Stimulated activated CD4-positive, alpha-beta T cell treated with anti-CD3 and anti-CD28 coated beads, Interleukin-12 subunit alpha, Interleukin-12 subunit beta, amount 100 ng/mL, for 4 hours (primary cell): ENCODE measurements at places on chromosomes 2 and 18.

DNA sequence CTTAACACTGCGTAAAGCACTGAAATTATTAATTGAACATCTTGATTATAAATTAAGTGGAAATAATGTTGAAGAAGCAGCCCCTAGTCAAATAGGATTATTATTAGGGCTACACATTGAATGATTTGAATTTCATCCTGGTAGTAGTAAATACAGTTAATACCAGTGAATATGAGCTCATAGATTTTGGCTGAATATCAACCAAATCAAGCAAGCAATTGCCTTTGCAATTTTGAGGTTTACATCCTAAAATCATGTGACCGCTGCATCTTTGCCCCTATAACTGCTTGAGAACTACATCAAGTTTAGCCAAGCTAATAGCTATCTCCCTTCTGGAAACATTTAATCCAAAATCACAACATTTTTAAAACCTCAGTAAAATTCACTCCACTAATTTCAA, 801.2 kb upstream of the PIK3C3 start:
- DNase-seq: no peak

GRCh38 chr18:74895686-74896085, 298.0 kb downstream of the ZNF407 start:
- no peak for DNase-seq

DNA sequence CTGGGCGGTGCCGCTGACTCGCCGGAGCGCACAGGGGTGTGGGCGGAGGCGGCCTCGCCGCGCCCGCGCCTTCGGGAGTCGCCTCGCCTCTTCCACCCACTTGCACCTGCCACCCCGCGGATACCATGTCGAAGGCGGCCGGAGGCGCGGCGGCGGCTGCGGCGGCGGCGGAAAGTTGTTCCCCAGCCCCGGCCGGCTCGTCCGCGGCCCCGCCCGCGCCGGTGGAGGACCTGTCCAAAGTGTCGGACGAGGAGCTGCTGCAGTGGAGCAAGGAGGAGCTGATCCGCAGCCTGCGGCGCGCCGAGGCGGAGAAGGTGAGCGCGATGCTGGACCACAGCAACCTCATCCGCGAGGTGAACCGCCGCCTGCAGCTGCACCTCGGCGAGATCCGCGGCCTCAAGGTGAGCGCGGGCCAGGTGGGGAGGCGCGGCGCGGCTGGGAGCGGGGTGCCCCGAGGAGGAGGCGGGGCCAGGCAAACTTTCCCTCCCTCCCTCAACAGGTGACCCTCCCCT, 766 bp downstream of the CCDC85A start:
- no peak for DNase-seq

DNA sequence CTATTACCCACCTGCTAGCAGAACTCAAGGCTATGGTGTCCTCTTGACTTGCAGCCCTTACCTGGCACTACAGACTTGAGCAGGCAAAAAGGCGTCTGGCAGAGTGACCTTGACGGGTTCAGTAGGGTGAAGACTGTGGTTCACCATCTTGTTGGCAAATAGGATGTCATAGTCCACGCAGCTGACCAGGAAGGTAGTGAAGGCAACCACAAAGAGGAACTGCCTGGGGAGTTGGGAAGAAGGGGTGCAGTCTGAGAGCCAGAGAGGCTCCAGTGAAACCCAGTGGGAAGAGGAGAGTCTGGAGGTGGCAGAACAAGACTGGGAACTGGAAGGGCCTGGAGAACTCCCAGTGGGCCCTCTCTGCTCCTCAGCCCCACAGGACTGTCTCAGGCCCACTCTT, 4.1 kb downstream of the ATG9A start:
- no peak for DNase-seq

DNA sequence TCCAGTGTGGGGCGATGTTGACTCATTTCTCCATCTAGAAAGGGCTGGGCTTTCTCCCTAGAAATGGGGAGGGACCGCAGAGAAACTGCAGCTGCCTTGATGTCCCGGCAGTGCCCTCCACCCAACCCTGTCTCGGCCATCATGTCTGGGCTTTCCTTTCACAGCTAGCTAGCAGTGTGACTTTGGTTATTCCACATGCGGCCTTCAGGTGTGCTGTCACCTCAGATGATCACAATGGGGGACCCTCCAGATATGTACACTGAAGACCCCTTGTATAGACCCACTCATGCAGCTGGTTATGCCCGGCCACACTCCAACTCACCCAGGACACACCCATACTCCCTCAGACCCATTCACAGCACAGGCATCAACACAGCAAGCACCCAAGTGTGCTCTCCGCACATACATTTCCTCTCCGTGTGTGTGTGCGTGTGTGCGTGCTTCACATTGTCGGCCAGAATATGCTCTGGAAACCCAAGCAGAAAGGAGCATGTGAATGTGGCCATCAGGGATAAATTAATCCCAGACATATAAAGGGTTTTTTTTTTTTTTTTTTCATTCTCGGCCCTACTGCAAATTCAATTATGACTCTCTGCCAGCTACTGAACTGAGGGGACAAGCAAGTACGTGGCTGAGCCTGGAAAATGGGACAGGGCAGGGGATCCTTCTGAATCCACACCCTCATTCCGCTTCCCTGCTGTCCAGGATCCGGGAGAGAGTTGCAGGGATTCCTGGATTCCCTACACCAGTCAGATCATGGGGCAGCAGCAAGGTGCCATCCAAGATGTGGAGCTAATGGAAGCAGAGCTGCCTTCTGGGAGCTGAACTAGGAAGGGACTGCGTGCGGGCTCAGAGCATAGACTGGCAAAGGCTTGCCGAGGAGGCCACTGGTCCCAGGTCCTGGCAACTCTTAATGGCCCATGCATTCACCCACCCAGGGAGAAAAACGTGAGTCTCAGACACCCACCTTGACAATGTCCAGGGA, 240.2 kb downstream of the DYSF start:
- DNase-seq: no peak

DNA sequence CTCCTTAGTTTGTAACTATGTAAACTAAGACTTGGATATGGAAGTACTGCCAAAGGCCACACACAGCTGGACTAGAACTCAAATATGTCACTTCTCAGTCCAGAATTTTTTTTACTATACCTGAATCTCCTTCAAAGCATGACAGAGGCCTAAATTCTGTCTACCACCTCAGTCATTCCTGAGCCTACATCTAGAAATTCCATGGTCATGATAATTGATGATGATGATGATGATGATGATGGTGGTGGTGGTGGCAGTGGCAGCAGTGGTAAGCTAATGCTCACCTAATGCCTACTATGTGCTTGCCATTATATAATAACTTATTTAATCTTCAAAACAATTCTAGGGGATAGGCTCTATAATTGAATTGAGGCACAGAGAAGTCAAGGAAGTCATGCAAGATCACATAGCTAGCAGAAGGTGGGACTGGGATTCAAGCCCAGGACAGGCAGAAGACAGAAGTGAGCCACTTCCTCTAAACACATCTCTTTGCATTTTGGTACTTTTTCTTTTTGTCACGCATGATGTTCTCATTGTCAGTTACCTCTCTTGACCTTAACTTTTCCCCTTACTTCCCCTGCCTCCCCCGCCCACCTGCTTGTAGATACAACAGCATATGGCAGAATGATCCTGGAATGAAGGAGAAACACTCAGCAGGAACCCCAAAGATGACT, 539.3 kb downstream of the TNS1 start:
- DNase-seq: no peak

DNA sequence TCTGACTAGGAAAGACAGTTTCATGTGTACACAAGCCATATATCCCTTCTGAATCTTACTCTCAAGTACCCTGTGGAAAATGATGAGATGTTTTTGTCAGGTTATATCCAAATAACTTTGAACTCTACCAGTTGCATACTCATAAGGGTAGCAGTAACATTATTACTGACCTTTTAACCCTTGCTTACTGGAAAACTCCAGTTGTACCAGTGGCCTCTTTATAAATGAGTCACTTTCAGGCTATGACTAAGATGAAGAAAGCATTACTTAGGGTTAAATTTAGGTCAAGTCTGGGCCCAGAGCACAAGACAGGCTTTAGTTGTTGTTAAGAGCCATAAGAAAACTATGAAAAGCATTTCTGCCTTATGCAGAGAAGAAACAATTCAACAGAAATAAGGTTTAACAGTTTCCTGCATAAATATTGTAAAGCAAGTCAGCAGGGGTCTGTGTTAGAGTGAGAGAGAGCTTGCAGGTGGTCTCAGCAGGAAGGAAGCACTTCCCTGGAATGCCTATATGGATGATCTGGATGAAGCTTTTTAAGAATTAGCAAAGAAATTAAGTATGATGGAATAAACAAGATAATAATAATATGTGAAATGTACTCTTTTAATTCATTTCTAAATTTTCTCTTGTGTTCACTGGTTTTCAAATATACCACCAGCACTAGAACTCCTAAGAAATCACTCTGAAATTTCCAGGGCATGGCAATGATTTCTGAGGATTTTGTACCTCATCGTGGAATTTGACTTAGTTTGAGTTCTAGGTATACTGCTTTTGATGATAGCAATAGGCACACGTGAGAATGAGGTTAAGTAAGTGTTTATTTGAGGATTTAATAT, 126.6 kb downstream of the UBE2E3 start:
- DNase-seq: no peak

- DNase-seq: no peak
Observed at GRCh38 chr2:61759005-61759404, 94.9 kb downstream of the FAM161A start.
